Hypothalamus (tissue), 51 donors: ENCODE measurements at places on chromosomes 2 and 18.
A peak's percentile ranks its signal among the peaks of the same experiment; 100 is the strongest.

GRCh38 chr2:164498836-164499235 is 122.4 kb downstream of the GRB14 start:
- no peak for DNase-seq

GRCh38 chr2:53067056-53067455 is 700.5 kb upstream of the CHAC2 start:
- no peak for DNase-seq

GRCh38 chr2:239175181-239175580 is 225.6 kb downstream of the HDAC4 start:
- no peak for DNase-seq

DNA sequence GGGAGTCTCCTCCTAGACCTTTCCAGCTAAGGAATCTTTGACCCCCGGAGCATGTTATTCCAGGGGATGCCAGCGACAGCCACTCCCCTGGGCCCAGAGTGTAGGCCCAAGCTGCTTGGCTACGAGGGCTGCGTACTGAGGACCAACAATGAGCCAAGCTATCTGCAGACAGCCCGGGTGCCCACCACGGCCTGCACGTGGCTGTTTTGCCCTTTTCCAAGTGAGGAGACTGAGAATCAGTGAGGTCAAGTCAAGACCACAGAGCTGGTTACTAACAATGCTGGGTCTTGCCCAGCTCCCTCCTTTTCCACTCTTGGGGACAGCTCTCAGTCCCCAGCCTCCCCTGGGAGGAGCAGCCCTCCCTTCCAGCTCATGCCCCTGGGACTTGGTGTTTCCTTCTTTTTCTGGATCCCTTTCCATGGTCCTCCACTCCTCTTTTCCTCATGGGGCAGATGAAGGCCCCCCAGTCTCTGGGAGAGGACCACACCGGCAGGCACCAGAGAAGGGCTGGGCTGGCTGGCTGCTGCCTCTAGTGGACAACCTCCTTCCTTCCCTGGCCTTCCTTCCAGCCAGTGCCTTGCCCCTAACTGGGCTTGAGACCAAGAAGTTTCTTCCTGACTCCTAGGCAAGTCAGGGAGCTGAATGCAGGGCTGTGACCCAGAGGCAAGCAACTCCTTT is 550 bp upstream of the MALL start:
- DNase-seq, result no peak

- no peak for DNase-seq
Observed at GRCh38 chr2:108926561-108927380, 62.2 kb downstream of the EDAR start.

DNA sequence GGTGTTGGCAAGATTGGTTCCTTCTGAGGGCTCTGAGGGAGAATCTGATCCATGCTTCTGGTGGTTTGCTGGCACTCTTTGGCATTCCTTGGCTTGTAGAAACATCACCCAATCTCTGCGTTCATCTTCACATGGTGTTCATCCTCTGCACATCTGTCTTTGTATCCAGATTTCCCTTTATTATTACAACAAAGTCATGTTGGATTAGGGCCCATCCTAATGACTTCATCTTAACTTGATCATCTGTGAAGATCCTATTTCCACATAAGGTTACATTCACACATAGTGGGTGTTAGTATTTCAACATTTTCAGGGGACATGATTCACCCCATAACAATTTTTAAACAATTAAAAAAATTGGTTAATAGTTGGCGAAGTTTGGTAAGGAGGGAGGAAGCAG is 177.4 kb upstream of the CWC22 start:
- DNase-seq, result no peak

GRCh38 chr2:18067588-18068384 is 189.3 kb downstream of the KCNS3 start:
- no peak for DNase-seq

GRCh38 chr18:24462838-24463775 is 2.7 kb downstream of the HRH4 start:
- DNase-seq, result no peak

GRCh38 chr18:46452820-46453219 is 204.2 kb downstream of the LOXHD1 start:
- no peak for DNase-seq

DNA sequence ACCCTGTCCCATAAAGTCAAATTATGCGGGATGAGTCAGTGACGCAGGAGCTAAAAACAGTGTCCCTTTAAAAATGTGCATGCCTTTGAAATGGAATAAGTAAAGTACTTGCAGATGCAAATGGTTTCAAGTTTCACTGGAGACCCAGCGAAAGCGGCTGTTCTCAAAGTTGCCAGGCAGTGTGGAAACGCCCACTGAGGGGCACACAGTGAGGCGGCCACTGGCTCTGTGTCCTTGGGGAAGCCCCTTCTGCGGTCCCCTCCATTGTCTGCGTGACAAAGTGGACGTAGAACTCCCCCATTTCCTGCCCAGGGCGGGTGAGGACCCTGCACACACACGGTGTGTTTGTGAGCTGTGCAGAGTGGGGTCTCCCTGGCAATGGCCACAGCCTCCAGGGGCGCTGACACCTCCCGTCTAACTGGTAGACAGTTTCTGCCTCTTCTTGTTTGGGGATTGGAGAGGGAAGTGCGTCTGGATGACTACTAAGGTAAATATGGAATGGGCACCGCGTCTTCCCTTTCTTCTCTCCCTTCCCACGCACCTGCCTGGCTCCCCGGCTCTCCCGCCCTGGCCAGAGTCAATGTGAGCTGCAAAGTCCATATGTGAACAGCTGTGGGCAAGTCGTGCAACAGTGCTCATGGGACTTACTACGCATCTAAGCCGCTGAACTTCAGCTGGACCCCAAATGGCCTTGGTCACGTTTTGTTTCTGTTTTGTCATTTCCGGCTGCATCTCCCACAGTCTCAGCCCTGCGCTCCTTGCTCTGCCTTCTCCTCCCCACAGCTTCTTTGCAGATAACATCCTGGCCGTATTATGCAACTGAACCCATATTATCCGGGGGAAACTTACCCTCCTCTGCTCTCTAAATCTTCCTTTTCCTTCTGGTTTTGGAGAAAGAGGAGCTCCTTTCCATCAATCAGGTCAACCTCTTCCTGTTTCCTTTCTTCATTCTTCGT is 33.7 kb upstream of the ZNF516 start:
- DNase-seq, result no peak

DNA sequence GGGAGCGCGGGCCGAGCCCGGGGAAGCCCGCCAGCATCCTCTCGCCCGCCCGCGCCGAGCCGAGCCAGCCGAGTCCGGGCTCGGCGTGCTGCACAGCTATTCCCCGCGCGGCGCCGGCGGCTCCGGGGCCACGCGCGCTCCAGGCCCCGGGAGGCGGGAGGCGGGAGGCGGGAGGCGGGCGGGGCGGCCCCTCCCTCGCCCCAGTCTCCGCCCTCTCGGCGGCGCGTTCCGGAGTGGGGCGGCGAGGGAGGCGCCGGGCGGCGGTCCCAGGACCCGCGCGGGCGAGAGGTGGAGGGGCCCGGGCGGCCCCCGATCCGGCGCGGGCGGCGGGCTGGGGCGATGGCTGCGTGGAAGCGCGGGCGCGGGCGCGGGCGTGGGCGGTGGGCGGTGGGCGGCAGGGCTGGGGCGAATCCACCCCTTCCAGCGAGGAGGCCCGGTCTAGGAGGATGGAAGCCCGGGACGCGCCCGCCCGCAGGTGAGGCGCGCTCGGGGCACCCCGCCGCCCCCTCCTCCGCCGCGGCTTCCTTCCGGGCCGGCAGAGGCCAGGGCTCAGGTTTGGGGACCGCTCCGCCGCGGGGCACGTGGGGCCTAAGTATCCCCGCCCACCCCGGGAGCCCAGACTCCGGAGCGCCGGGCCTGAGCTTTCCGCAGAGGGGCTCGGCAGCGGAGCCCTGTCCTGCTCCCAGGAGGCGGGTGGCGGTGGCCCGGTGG is at the start of gene ADCY3:
Gene ADCY3, minus strand, starts transcription at position 140 of the 711 bp plus-strand sequence. CDS start 1,250 bp downstream, outside the sequence.
- DNase-seq, result peak; percentile 40

DNA sequence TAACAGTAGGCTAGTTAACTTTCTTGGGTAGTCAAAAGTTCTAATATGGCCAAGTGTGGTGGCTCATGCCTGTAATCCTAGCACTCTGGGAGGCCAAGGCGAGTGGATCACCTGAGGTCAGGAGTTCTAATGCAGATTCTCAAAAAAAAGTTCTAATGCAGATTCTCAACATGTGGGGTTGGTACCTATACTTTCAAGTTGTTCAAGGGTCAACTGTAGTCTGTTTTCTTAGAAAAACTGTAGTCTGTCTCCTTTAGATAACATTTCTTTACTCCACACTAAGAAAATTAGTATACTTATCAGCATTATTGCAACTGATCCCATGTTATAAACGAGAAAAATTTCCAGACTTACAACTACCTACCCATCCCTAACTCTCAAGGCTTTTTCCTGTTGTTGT is 16.6 kb downstream of the INO80D start:
- DNase-seq, result no peak

GRCh38 chr2:84931384-84931821 is 25.9 kb downstream of the TMSB10 start:
- DNase-seq, result no peak

DNA sequence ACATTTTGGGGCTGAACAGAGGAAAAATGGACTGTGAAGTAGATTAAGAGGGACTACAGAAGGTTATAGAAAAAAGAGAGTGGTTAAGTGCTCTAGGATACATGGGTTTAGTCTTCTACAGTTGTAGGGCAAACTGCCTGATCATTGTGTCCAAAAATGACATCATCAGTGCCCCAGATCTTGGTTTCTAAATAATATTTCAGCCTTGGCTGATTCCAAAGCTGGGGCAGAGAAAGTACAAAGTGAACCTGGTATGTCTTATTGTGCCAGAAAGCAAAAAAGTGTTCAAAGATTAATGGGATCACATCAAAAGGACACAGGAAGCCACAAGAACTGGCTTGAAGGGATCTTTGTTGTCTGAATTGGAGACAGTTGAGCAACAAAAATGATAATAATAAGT is 97.1 kb upstream of the ZNF521 start:
- no peak for DNase-seq

GRCh38 chr18:26262156-26262555 is 35.9 kb downstream of the TAF4B start:
- no peak for DNase-seq

DNA sequence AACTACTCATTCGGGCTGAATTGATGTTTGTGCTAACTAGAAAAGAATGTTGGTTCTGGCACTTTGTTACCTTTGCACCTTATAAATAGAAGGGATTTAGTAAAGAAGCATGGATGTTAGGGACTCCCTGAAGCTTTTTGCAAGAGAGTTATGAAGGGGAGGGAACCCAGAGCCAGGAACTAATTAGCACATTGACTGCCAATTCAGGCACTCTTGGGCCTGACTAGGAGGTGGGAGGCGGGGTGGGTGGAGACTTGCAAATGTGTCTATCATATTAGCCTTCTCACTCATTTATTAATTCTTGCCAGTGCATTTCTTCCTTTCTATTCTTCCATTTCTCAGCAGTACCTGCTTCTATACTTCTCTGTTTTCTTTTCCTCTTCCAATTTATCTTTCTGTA is 1022.4 kb downstream of the TMEM182 start:
- no peak for DNase-seq

DNA sequence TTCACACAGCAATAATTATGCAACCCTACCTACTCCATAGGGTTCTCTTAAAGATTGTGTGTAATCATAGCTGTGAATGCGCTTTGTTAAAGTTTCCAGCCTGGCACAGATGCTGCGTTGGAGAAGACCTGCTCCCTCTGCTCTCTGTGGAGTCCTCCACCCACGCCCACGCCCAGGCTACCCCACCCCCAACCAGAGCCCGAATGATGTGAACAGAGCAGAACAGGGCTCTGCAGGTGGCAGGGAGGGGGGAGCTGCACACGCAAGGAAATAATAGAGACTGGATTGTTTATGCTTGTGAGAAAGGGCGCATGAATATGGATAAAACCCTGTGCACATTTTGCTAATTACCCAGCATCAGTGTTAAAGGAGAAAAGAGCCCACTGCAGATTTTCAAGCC is 447.5 kb downstream of the BCL11A start:
- no peak for DNase-seq

DNA sequence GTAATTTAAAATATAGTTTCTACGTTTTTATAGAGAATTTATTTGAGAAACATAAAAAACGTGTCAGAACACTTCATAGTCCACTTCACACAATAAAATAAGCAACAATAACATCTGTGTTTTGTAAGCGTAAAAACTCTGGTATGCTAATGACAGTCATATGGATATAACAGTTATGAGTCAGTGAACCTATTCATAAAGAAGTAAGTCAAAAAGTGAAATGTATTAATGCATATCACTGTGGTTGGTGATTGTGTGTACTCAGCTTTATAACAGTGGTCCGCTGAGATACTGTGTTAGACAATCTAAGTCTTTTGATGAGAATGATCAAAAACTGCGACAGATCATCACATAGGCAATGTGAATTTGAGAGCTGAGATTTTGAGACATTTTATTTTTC is 153.2 kb downstream of the WDR7 start:
- DNase-seq, result no peak

DNA sequence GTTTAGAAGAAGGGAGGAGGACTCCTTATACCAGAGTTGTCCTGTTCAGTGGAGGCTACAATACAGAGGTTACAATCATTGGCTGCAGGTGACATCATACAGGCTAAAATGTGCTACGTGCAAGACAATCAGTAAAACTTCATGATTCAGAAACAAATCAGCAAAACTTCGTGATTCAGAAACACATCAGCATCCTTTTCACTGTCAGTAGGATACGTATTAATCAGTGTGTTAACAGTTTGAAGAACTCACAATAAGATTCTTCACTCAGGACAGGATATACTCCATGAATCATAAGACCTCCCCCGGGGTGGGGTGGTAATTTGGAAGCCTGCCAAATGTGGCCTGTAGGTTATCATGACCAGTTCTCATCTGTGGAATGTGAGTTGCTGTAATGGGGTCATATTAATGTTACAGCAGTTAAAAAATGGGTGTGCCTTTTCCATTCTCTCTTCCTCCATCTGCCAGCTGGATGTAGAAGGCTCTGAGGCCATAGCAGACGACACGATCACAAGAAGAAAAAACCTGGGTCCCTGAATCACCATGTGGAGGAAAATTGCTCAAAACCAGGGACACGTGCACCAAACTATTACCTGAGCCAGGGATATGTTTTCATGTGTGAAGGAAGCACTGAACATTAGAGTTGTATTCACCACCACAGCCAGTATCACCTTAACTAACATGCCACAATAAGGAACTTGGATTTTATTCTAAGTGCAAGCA is 134.8 kb upstream of the CREB1 start:
- no peak for DNase-seq

- no peak for DNase-seq
Observed at GRCh38 chr2:106545007-106545406, 57.8 kb downstream of the CD8B2 start.

DNA sequence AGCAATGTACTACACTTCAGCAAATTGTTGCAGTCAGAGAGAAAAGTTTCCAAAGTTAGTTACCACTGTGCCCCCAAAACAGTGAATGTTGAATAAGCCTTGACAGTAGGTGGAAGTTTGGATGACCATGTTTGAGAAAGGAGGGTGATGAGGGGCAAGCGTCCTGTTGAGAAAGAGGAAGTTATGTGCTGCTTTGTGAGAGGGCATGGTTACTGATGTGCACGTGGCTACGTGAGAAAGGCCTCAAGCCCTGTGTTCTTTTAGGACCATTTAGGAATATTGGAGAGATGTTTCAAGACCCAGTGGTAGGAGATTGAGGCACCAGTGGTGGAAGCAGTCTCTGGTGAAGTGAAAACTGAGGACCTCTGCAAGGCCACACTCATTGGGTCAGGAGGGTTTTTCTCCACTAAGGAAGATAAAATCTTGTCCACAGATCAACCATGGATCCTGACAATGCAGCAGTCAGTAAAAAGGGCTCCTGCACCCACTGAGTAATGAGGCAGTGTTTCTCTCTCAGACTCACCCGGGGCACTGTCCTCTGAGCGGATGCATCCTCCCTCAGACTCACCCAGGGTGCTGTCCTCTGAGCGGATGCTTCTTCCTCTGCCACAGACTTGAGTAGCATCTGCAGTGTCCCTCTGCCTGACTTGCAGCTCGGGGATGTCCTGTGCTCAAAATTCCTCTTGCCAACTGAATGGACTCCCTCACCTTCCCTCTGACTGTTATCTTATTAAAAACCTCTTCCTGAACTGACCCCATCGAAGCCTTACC is 34.7 kb upstream of the ACTR3 start:
- DNase-seq, result no peak
